ENCODE measurements at places on chromosomes 7 and 10. TPM values are rescaled to one million over a fixed set of nuclear protein-coding genes. Genes with fewer than 3 reads are reported as not detected.

SPDYE1 gene
- not detected for total RNA-seq

SUGCT gene
- total RNA-seq = 1.7 TPM

ZPBP gene
- total RNA-seq = not detected

FXYD4 gene
- total RNA-seq = not detected

GRCh38 chr7:159027056-159027788, 117.4 kb downstream of the VIPR2 start:
- H3K36me3 ChIP-seq = no peaks in the 10 kb centered on the region
- DNase-seq = no peak
- H3K4me1 ChIP-seq = peaks cover 9% of the 10 kb centered on the region
- no peak overlapping the region for H3K4me3 ChIP-seq
- no peak overlapping the region for H3K27ac ChIP-seq

DNA sequence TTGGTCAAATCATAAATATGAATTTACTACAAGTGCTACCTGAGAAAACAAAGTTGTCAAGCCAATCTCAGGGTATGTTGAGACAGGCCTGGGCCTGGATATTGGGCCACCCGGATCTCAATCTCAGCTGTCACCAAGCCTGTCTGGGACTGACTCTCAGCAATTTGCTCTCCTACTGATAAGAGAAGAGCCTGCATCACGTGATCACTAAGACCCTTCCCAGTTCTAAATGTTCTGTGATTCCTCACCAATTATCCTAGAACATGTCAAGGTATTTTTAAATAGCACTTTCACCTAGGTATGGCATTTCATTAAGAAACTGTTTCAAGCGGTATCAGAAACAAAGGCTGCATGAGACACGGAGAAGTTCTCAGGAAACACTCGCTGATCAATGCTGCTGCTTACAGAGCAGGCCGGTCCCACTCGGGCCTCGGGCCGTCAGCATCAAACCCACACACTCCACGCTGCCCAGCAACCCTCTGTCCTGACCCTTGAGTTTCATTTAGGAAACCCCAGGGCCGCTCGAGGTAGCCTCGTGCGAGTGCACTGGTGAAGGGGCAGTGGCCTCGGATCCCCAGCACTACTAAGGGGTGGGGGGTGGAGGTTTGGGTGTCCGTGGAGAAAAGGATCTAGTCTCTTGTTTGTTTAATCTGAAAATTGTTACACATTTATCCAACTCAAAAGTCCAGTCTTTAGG, 4.1 kb downstream of the KLF6 start:
- DNase-seq = peak; percentile 26
- H3K27me3 ChIP-seq = no peaks in the 10 kb centered on the region
- H3K4me1 ChIP-seq = peaks cover 56% of the 10 kb centered on the region
- peak overlapping the region; percentile 95 for H3K4me3 ChIP-seq
- H3K27ac ChIP-seq = peak overlapping the region; percentile 97
- H3K36me3 ChIP-seq = peaks cover 54% of the 10 kb centered on the region

- H3K27ac ChIP-seq = no peak overlapping the region
- DNase-seq = no peak
- H3K36me3 ChIP-seq = no peaks in the 10 kb centered on the region
- no peaks in the 10 kb centered on the region for H3K27me3 ChIP-seq
- no peaks in the 10 kb centered on the region for H3K4me1 ChIP-seq
Measured at GRCh38 chr10:81953420-81953819, 78.4 kb downstream of the NRG3 start.

GRCh38 chr10:22344781-22345300, 455 bp upstream of the SPAG6 start:
- DNase-seq = no peak
- peaks cover 10% of the 10 kb centered on the region for H3K4me1 ChIP-seq
- H3K27me3 ChIP-seq = peaks cover 58% of the 10 kb centered on the region
- H3K4me3 ChIP-seq = no peak overlapping the region

- H3K4me1 ChIP-seq = no peaks in the 10 kb centered on the region
- no peaks in the 10 kb centered on the region for H3K27me3 ChIP-seq
- DNase-seq = no peak
- no peak overlapping the region for H3K27ac ChIP-seq
- H3K4me3 ChIP-seq = no peak overlapping the region
- H3K36me3 ChIP-seq = no peaks in the 10 kb centered on the region
Measured at GRCh38 chr7:78189762-78190161, 391.2 kb downstream of the PHTF2 start.

GRCh38 chr7:68730964-68731363, 867.3 kb upstream of the AUTS2 start:
- DNase-seq = no peak
- H3K36me3 ChIP-seq = no peaks in the 10 kb centered on the region
- no peaks in the 10 kb centered on the region for H3K4me1 ChIP-seq
- H3K27me3 ChIP-seq = no peaks in the 10 kb centered on the region
- no peak overlapping the region for H3K27ac ChIP-seq
